Epithelial cell of proximal tubule (primary cell): ENCODE measurements at places on chromosomes 5 and 9. TPM values are rescaled to one million over a fixed set of nuclear protein-coding genes. Genes with fewer than 3 reads are reported as not detected.

The ACTBL2 gene
- total RNA-seq, result 2.2 and 2.3 TPM in 2 replicates

The PLAC8L1 gene
- total RNA-seq, result 0.58 TPM in 1 of 2 replicates, not detected in the other

The OXCT1 gene
- 22.0 and 29.2 TPM in 2 replicates for total RNA-seq

The HSPA4 gene
- total RNA-seq, result 105 and 123 TPM in 2 replicates

The MINAR2 gene
- total RNA-seq, result not detected in 2 replicates

The IFNB1 gene
- not detected in 2 replicates for total RNA-seq
